ENCODE measurements at places on chromosomes 7 and 10. TPM values are rescaled to one million over a fixed set of nuclear protein-coding genes. Genes with fewer than 3 reads are reported as not detected.
A peak's percentile ranks its signal among the peaks of the same experiment; 100 is the strongest.

DNA sequence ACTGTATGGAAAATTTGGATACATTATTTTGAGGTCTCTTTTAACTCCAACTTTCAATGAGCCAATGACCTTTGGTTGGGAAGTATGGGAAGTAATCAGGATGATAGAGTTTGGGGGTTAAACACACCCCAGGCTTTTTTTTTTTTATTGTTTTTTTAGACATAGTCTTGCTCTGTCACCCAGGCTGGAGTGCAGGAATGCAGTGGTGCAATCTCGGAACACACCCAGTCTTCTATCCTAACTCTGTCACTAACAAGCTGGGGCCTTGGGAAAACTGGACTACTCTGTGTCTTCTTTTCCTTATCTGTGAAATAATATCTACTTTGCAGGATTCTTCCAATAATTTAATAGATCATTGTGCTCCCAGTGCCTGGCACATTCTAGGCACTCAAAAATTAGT lies 37.6 kb upstream of the AGBL3 start:
- no peaks in the 10 kb centered on the region for H3K36me3 ChIP-seq
- no peaks in the 10 kb centered on the region for H3K27me3 ChIP-seq
- H3K4me3 ChIP-seq = no peak overlapping the region
- peaks cover 3% of the 10 kb centered on the region for H3K4me1 ChIP-seq
- no peak overlapping the region for H3K27ac ChIP-seq
- DNase-seq = no peak

DNA sequence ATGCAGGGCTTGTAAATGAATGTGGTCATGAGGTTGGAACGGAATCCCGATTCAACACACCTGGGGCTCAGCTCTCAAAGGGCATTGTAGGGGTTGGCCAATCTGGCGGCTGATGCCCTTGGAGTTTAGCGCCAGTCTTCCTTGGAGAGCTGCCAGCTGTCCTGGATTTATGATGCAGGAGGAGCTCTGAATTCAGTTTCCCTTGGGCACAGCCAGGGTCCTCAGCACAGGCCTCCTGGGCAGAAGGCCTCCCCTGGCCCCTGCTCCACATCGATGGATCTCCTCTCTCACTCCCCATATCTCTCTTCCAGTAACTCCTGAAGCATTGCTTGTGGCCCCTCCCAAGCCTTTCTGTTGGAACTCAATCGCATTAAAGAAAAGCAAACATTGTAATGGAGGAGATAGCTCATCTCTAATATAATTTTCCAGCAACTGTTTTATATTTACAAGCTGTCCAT lies 985 bp upstream of the CYTH3 start:
- DNase-seq = no peak
- H3K4me3 ChIP-seq = peak overlapping the region; percentile 25
- peaks cover 15% of the 10 kb centered on the region for H3K4me1 ChIP-seq

DNA sequence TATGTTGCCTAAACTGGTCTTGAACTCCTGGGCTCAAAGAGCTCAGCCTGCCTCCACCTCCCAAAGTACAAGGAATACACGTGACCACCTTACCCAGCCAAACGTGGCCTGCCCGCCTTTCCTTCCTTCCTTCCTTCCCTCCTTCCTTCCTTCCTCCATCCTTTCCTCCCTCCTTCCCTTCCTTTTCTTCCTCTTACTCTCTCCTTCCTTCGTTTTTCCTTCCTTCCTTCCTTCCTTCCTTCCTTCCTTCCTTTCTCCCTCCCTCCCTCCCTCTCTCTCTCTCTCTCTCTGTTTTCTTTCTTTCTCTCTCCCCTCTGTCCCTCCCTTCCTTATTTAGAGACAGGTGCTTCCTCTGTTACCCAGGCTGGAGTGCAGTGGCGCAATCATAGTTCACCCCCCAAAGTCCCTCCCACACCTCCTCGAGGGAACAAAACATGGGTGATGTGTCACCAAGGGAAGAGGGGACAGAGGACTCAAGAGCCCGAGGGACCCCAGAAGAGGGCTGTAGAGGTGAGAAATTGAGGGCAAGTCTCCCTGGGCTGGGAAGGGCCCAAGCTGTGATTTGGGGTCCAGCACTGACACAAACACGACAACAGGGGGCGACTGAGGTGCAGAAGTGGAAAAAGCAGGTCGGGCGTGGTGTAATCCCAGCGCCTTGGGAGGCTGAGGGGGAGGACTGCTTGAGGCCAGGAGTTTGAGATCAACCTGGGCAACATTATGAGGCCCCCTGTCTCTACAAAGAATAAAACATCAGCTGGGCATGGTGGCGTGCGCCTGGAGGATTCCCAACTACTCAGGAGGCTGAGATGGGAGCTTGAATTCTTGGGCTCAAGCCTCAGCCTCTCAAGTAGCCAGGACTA lies 28.1 kb downstream of the EPHB4 start:
- H3K4me1 ChIP-seq = peaks cover 13% of the 10 kb centered on the region
- no peak overlapping the region for H3K27ac ChIP-seq
- DNase-seq = peak; percentile 71
- no peaks in the 10 kb centered on the region for H3K36me3 ChIP-seq
- no peak overlapping the region for H3K4me3 ChIP-seq

STK17A gene
- total RNA-seq = 67.9 TPM

Data from activated CD8-positive, alpha-beta T cell treated with anti-CD3 and anti-CD28 coated beads, Interleukin-2, amount 10 ng/mL, durations not matched to agents 7 days and 5 days (primary cell).